ENCODE measurements at places on chromosomes 1 and 21.

DNA sequence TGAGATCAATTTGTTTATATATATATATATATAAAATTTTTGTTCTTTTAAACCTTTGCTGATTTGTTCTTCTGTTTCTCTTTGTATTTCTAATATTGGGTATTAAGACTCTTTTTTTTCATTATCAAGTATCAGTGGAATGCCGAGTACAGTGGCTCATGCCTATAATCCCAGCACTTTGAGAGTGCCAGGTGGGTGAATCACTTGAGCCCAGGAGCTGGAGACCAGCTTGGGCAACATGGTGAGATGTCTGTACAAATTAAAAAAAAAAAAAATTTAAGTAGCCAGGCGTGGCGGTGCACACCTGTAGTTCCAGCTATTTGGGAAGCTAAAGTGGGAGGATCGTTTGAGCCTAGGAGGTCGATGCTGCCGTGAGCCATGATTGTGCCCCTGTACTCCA, 67.1 kb downstream of the MAST2 start:
- DNase-seq = no peak

DNA sequence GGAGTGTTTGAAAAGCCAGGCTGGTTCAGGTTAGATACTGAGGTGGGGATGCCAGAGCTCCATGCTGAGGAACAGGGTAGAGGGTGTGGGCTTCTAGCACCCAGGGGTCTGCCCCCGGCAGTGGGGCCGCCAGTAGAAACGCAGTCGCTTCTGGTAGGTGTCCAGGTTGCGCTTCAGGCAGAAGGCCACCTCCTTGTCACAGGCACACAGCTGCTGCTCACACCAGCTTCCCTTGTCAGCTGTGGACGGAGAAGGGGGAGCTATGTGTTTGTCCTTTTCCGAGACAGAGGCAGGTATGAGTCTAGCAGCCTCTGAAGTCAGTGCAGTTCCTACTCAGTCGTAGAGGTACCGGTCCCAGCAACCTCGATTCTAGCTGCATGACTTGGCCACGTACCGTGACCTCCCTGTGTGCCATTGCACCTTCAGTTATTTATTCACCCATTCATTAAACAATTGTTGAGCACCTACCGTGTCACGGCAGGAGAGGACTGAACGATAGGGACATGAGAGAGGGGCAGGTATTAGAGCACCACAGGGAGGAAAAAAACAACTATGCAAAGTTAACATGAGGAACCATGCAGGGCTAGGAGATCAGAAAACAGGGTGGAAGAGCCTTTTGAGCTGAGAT, 5.2 kb downstream of the PLA2G2D start:
- DNase-seq = no peak

DNA sequence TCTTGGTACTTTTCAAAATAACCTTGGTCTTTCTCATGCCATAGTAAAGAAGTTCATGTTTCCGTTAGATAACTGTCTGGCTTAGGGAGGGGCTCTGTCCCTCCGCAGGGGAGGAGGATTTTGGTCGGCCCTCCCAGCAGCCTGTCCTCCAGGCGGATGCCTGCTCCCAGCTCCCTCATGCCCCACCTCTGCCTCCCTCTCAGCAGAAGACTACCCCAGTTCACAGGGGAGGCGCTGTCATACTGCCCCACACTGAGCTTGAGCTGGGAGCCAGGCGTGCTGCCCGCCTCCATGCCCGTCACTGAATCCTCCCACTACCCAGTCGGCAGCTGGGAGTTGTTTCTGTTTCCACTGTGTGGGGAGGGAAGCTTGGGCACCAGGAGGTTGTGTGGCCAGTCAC, 127.3 kb downstream of the CAMTA1 start:
- no peak for DNase-seq

DNA sequence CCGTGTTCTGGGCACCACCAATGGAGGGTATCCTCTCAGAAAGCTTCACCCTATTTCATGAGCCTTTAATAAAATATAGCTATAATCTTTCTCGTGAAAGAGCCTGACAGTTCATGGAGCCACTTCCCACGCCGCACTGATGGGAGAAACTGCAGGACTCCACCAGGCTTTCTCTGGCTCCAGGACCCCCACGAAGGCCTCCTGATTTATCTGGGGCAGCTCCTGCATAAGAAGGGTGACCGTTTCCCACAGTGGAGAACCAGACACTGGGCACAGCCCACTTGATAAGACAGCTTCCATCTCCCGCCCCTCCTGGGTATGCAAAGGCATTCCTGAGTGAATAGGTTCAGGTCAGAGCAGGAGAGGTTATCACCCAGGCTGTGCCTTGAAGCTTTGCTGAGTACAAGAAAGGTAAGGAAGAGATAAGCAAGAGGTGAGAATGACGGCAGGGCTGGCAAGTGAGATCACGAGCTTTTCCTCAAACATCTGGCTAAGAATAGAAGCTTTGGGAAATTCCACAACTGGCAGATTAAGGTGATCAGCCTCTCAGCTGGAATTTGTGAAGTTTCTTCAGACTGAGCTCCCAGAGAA, 499.8 kb downstream of the KIF26B start:
- DNase-seq = no peak

DNA sequence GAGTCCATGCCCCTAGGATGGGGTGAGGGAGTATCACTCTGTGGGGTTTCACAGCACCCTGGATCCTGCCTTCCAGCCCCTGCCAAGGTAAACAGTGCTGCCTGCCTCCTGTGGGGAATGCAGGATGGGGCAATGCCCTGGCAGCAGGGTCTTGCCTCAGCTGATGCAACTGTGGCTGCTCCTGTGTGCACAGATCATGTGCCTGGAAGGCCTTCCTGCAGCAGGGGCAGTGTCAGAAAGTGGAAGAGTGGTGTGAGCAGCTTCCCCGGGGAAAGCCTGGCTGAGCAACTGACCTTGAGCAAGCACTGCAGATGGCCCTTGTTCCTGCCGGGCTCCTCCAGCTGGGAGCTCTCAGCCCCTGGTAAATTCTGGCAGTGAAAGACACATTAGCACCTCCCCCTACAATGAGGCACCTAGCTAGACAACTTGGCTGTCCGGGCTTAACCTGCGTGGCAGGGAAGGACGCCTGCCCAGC, 9.9 kb downstream of the TOR3A start:
- DNase-seq = no peak

GRCh38 chr1:212600980-212601379, 7.6 kb upstream of the ATF3 start:
- no peak for DNase-seq

- DNase-seq = peak; percentile 49
These were observed 79.1 kb downstream of the NDUFS5 start for GRCh38 chr1:39105061-39105840.

GRCh38 chr1:204692325-204692840, 6.8 kb upstream of the LRRN2 start:
- no peak for DNase-seq

Measured in stimulated activated CD8-positive, alpha-beta memory T cell treated with anti-CD3 and anti-CD28 coated beads, Interleukin-12 subunit alpha, Interleukin-12 subunit beta, amount 100 ng/mL, for 4 hours (primary cell).